ENCODE measurements at places on chromosomes 13 and 19.

- peaks cover 2% of the 10 kb centered on the region for H3K4me1 ChIP-seq
- no peak overlapping the region for H3K4me3 ChIP-seq
- no peak for DNase-seq
- H3K27me3 ChIP-seq = no peaks in the 10 kb centered on the region
- H3K27ac ChIP-seq = no peak overlapping the region
- no peaks in the 10 kb centered on the region for H3K36me3 ChIP-seq
These were observed 24.7 kb upstream of the ZC3H13 start for GRCh38 chr13:46077265-46077664.

DNA sequence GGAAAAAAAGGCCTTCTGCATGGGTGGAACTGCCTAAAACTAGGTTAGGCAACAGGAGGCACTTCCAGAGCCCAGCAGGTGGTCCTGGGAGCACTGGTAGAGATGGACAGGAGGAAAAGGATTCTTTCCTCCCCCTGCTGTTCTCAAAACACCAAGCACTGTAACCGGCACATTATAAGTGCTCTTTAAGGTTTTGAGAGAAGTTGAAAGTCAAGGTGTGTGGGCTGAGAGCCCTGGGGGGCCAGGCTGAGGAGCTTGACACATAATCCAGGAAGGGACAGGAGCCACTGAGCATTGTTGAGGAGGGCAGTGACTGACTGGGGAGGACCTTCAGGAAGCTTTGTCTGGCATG is 32.3 kb downstream of the SPATA13 start:
- H3K36me3 ChIP-seq = no peaks in the 10 kb centered on the region
- no peak overlapping the region for H3K4me3 ChIP-seq
- no peaks in the 10 kb centered on the region for H3K4me1 ChIP-seq
- no peak overlapping the region for H3K27ac ChIP-seq
- no peaks in the 10 kb centered on the region for H3K27me3 ChIP-seq

GRCh38 chr13:109401307-109401706 is 385.1 kb downstream of the IRS2 start:
- no peaks in the 10 kb centered on the region for H3K4me1 ChIP-seq
- no peaks in the 10 kb centered on the region for H3K36me3 ChIP-seq
- DNase-seq = no peak
- H3K4me3 ChIP-seq = no peak overlapping the region
- no peak overlapping the region for H3K27ac ChIP-seq

DNA sequence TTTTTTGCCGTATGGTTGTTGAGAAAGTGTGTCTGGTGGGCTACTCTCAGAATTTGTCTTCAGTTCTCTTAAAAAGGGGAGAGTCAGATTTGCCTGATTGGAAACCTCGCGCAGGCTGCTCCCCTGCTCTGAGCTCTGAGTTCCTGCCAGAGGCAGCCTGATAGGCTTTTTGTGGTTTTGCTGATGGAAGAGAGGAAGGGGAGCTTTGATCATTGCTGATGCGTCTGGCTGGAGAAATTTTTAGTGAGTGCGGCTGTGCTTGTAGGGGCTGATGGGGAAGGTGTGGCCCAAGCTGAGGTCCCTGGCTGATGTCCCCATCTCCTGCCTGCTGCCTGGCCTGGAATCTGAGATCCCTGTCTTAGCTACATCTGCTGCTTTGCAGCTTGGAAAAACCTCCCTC is 2.8 kb downstream of the CHST8 start:
- H3K36me3 ChIP-seq = no peaks in the 10 kb centered on the region
- peaks cover 68% of the 10 kb centered on the region for H3K27me3 ChIP-seq
- H3K4me1 ChIP-seq = no peaks in the 10 kb centered on the region
- no peak overlapping the region for H3K27ac ChIP-seq

- H3K27ac ChIP-seq = no peak overlapping the region
- no peak overlapping the region for H3K4me3 ChIP-seq
- no peaks in the 10 kb centered on the region for H3K36me3 ChIP-seq
- no peak for DNase-seq
- H3K4me1 ChIP-seq = no peaks in the 10 kb centered on the region
- peaks cover 31% of the 10 kb centered on the region for H3K27me3 ChIP-seq
These were observed 65.5 kb downstream of the RASL11A start for GRCh38 chr13:27336014-27336673.

- H3K36me3 ChIP-seq = no peaks in the 10 kb centered on the region
- H3K4me3 ChIP-seq = no peak overlapping the region
- no peaks in the 10 kb centered on the region for H3K4me1 ChIP-seq
- H3K27ac ChIP-seq = no peak overlapping the region
These were observed 168.0 kb downstream of the EFNB2 start for GRCh38 chr13:106367361-106367971.

DNA sequence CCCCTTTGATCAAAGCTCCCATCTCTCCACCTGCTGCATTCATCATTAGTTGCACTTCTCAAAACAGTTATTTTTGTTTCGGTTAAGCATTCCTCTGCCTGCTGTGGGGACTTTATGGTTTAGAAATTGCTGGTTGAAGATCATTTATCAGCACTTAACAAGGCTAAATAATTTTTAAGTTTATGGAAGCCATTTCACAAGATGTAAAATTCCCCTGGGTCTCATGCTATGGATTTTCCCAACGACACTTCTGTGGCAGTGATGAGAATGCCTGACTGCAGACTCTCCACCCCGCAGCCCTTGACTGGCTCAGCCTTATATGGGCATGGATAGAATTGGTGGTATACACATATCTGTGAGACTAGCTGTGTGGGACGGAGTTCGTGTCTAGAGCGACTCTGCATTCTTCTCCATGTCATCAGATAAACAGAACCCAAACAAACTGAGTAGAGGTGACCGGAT is 52.8 kb downstream of the COL4A2 start:
- H3K4me3 ChIP-seq = no peak overlapping the region
- DNase-seq = no peak
- no peaks in the 10 kb centered on the region for H3K36me3 ChIP-seq
- H3K4me1 ChIP-seq = no peaks in the 10 kb centered on the region
- H3K27ac ChIP-seq = no peak overlapping the region

DNA sequence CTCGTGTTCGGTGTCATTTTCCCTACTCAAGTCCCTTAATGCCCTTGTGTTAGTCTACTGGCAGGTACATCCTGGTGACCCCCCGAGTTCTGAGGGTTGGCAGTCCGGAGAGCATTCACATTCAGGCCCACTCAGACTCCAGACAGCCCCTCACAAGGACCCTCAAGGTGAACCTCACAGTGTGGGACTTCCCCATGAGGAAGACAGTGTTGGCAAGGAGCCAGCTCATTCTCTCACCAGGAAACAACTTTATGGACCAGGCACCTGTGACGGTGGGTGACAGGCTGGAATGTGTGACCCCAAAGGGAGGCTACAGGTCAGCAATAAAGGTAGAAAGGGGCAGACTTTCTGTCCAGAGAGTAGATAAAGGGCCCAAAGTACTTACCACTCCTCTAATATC is 24.5 kb downstream of the RDH8 start:
- H3K4me3 ChIP-seq = no peak overlapping the region
- no peaks in the 10 kb centered on the region for H3K36me3 ChIP-seq
- no peaks in the 10 kb centered on the region for H3K4me1 ChIP-seq
- DNase-seq = no peak
- H3K27me3 ChIP-seq = peaks cover 53% of the 10 kb centered on the region

- no peak for DNase-seq
- peaks cover 2% of the 10 kb centered on the region for H3K27me3 ChIP-seq
- no peak overlapping the region for H3K4me3 ChIP-seq
- H3K4me1 ChIP-seq = no peaks in the 10 kb centered on the region
- no peaks in the 10 kb centered on the region for H3K36me3 ChIP-seq
- no peak overlapping the region for H3K27ac ChIP-seq
These were observed 34.6 kb downstream of the SLC15A1 start for GRCh38 chr13:98717891-98718290.

- no peaks in the 10 kb centered on the region for H3K36me3 ChIP-seq
- no peaks in the 10 kb centered on the region for H3K4me1 ChIP-seq
- no peaks in the 10 kb centered on the region for H3K27me3 ChIP-seq
- H3K4me3 ChIP-seq = no peak overlapping the region
- DNase-seq = no peak
- H3K27ac ChIP-seq = no peak overlapping the region
These were observed 209.4 kb downstream of the ITGBL1 start for GRCh38 chr13:101661839-101662238.

GRCh38 chr19:16391301-16392055 is 66.9 kb downstream of the KLF2 start:
- no peaks in the 10 kb centered on the region for H3K27me3 ChIP-seq
- H3K27ac ChIP-seq = no peak overlapping the region
- no peak overlapping the region for H3K4me3 ChIP-seq
- DNase-seq = no peak
- peaks cover 2% of the 10 kb centered on the region for H3K4me1 ChIP-seq

GRCh38 chr19:39363901-39364457 is 21.8 kb downstream of the SAMD4B start:
- DNase-seq = no peak
- peaks cover 49% of the 10 kb centered on the region for H3K36me3 ChIP-seq
- H3K4me1 ChIP-seq = no peaks in the 10 kb centered on the region
- H3K27ac ChIP-seq = no peak overlapping the region
- no peaks in the 10 kb centered on the region for H3K27me3 ChIP-seq
